ENCODE measurements at places on chromosomes 3 and 15.
A peak's percentile ranks its signal among the peaks of the same experiment; 100 is the strongest.

DNA sequence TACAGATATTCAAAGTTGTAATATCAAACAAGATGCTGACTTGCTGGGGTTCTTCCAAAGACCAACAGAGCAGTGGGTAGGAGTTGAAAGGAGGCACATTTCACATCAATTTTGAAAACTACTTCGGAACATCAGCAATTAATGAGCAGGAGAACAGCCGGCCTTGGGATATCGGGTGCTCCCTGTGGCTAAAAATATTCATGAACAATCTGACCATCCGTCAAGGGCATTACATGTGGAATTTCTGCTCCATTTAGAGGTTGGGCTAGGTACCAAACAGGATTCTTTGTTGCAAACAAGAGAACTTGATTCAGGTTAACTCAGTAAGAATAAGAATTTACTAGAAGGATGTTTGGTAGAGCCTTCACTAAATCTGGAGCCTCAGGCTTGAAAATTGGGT lies 223.9 kb downstream of the RYR3 start:
- DNase-seq = no peak

DNA sequence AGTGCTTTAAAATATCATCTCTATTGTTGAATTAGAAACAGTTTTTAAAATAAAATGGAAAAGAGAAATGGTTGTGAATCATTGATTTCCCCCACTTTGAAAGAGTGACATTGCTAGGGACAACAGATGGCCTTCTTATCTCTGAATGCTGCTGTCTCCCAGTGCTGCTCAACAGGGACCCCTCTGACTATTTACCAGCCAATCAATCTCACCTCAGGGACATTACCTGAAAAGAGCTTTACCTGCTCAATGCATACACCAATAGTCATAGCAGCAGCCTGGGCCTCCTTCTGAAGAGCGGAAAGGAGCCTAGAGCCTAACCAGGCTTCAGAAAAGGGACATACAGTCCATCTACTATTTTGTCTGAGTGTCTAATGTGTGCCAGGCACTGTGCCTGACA lies 162.8 kb downstream of the CGGBP1 start:
- DNase-seq = no peak

DNA sequence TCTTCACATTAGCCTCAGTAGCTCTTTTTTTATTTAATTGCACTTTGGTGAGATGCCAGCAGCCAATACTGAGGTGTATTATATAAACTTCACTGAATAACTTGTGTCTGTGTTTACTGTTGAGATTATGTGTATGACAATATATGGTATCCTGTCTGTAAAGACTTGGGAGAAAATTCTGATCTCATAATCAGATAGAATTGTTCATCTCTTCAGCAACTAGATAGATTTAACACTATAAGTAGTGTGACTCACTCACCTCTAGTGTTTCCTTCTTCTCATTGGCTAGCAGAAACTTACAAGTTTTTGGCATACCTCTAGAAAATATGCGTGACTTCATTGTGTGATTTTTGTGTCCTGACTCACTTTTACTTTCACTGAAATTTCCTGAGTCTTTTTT lies 67.6 kb upstream of the TGFBR2 start:
- peak; percentile 80 for DNase-seq

DNA sequence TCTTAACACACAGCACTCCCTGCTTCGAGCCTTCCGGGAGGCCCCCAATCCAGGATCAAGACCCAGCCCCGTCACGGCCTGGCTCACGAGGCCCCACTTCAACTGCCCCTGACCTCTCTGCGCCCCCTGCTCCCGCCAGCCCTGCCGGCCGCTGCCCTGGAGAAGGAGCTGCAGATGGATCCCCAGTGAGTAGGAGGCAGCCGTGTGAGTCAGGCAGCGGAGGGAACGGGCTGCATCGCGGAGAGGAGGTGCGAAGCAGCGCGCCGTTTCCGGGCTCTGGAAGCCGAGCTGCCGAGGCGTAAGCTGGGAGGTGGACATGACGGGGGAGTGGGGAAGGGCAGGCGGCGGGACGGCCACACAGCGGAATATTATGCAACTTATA lies 133.4 kb downstream of the TPRA1 start:
- DNase-seq = peak; percentile 86

- no peak for DNase-seq
Measured at GRCh38 chr15:80267658-80268057, 15.6 kb upstream of the CTXND1 start.
